ENCODE measurements at places on chromosomes 2 and 18. TPM values are rescaled to one million over a fixed set of nuclear protein-coding genes. Genes with fewer than 3 reads are reported as not detected.

DNA sequence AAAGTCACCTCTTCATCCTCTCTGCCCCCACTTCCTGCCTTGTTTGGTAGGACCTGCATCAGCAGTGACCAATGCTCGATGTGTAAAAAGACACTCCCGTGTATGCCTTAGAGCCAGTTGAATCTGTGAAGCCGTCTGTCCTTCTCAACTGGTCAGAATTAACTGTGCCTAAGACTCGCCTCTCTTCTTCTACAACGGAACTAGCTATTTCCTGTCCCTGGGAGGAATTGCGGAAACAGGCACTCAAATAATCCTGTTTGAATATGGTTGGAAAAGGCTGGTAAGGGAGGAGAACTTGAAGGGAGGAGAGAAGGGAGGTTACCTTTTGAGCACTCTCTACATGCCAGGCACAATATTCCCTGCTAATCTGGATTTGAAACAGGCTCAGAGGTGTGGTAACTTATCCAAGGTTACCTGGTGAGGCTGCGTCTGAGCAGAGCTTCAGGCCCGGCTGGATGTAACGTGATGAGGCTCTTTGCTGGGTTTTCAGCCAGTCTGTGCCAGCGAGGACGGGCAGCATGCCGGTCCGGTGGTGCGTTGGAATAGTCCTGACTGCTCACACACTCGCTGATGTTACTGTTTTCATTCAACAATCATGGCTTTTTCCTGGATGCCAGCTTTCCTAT is 127.0 kb downstream of the FAM168B start:
- no peak for DNase-seq

- peak; percentile 25 for DNase-seq
Observed at GRCh38 chr2:175233135-175233719, 51.7 kb upstream of the ATP5MC3 start.

DNA sequence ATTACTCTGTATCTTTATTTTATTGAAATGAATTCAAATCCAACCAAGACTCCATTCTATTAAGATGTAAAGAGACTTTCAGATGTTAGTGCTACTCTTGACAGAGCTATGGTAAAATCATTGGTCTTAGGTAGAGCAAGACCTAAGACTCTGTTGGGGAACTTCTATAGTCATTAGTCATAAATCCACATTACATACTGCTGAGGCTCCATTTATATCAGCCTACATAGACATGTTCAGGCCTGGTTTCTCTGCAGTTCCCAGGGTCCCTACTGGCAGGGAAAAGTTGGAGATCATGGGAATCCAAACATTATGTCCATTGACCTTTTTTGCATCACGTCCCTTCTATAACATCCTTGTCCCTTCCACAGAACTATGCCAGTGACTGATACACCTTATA is 580.4 kb upstream of the ZEB2 start:
- no peak for DNase-seq

DNA sequence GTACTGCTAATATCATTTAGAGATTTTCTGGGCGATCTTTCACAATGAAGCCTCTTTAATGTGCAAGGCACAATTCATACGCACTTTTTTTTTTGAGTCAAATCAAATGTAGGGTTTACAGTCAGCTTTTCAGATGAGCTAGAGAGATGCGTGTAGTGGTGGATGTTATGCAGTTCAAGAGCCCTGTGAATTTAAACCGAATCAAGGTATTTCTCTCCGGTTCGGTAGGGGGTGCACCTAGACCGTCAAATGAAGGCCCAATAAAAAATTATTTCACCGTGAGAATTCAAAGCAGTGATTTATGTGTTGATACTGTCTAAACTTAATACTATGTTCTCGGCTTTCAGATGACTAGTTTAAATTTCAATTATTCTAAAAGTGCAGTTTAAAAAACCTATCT is 1.1 kb downstream of the PTH2R start:
- DNase-seq: peak; percentile 3

DNA sequence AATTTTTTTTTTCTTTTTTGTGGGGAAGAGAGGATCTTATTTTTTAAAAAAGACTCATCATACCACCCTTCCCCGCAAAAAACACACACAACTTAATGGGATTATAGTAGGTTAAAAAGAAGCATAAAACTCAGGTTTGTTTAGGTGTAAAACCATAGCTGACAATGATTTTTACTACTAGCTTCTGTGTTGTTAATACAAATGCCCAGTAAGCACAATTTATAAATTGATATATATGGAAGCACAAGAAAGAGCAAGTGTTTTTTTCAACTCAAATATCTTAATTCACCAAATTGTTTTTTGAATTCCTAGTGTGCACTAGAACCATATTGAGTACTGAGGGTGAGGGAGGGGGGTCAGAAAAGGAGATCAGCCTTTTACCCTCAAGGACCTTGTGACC is 7.0 kb downstream of the STAT4 start:
- no peak for DNase-seq

DNA sequence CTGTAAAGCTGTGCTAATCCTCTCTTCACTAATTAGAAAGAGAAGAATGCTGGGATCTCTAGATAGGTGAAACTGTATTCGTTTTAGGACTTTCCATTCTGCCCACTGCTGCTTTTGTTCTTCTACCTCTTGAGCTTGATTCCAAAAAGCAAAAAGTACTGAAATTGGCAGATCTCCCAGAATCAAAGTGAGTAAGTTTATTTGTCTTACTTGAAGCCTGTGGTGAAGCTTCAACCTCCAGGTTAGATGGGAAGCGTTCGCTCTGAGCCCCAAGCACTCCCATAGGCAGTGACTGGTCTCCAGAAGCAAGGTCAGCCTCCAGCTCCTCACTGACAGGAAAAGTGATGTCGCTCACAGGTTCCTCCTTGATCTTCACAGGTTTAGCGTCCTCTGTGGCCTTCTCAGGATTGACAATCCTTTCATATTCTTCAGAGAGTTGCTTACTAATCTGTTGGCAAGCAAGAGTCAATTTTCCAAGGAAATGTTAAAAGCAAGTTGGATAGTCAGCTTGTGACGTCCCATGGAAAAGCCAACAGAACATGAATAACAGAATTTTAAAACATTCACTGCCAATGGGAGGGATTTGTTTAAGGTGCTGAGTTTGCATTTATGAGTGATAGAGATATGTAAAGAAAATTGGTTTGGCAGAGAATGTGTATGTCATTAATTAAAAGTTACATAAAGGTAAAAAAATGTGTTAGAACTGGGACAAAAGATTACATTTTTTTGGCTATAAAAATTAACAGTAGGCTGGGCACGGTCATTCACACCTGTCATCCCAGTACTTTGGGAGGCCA is 8.1 kb downstream of the SUPT7L start:
- DNase-seq: peak; percentile 42

DNA sequence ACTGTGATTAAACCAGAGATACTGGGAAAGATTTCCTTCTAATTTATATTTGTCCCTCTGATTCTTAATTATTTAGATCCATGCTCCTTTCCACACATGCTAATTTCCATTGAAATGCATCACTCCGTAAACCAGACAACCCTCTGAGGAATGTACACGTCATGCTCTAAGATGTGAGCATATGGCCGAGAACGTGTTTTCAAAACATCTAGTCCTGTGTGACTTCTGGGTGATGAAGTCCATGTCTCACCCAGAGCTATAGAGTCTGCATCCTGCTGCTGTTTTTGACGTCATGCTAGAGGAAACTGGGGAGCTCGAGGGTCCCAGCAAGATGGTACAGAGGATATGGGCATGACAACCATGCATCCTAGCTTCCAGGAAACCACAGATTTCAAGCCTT is 53.6 kb downstream of the CAPN13 start:
- no peak for DNase-seq

GALNT5 gene
- 70.6 TPM for total RNA-seq

- no peak for DNase-seq
Observed at GRCh38 chr2:224217233-224217961, 178.3 kb upstream of the SERPINE2 start.

GRCh38 chr2:31246184-31246852 is 12.4 kb downstream of the EHD3 start:
- no peak for DNase-seq

- no peak for DNase-seq
Observed at GRCh38 chr2:28252311-28252710, 140.3 kb upstream of the FOSL2 start.

DNA sequence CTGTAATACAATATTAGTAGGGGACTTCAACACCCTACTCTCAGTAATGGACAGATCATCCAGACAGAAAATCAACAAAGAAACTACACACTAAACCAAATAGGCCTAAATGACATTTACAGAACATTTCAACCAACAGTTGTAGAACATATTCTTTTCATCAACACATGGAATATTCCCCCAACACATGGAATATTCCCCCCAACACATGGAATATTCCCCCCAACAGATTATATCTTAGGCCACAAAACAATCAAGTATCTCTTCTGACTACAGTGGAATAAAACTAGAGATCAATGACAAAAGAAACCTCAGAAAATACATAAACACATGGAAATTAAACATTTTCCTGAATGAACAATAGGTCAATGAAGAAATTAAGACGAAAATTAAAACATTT is 187.2 kb upstream of the RBBP8 start:
- no peak for DNase-seq

- DNase-seq: peak; percentile 65
Observed at GRCh38 chr2:193841384-193842150, 1646.8 kb upstream of the TMEFF2 start.

GRCh38 chr18:13217466-13217961 is 1.0 kb upstream of the LDLRAD4 start:
- no peak for DNase-seq

- DNase-seq: no peak
Observed at GRCh38 chr2:236621786-236622185, 52.2 kb downstream of the ACKR3 start.

- DNase-seq: no peak
Observed at GRCh38 chr18:33356735-33357134, 83.8 kb downstream of the CCDC178 start.

DNA sequence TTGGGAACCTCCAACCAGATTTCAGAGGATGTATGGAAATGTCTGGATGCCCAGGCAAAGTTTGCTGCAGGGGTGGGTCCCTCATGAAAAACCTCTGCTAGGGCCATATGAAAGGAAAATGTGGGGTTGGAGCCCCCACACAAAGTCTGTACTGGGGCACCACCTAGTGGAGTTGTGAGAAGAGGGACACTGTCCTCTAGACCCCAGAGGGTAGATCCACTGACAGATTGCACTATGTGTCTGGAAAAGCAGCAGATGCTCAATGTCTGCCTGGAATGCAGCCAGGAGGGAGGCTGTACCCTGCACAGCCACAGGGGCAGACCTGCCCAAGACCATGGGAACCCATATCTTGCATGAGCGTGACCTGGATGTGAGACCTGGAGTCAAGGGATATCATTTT is 573.7 kb upstream of the NXPH2 start:
- no peak for DNase-seq

GRCh38 chr2:203870481-203870880 is 2.9 kb downstream of the CTLA4 start:
- no peak for DNase-seq
